ENCODE measurements at places on chromosomes 5 and 9.

DNA sequence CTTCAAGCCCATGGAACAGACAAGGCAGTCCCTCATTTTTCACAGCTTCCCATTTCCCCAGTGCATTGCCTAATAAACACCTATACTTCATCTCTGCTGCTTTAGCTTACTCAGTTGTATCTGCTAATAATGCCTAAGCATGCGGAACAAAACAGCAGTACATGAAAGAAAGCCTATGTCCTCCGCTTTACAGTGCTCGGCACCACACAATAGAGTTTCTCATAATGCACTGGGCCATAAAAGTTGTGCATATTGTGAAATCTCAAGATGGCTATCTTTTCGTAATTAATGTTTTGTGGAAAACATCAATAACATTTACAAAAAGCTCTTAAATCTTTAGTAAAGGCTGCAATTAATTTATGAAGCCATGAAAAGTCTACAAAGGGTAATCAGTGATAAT lies 69.3 kb downstream of the DENND1A start:
- DNase-seq, result no peak

- DNase-seq, result no peak
Observed at GRCh38 chr9:134683714-134684374, 42.2 kb downstream of the COL5A1 start.

DNA sequence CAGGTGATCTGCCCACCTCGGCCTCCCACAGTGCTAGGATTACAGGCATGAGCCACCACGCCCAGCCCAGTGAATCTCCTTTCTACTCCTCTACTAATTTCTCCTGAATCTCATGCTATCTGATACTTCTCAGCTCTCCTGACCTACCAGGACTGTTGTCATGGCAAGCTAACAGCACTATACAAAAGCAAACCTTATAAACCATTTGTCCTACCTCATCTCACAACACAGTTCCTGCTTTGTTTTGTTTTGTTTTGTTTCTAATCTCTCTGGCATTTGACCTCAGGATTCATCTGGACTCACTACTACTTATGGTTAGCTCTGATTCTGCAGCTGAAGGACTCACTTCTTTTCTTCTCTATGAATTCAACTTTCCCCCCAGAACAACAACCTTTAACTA lies 734.8 kb downstream of the TLE1 start:
- no peak for DNase-seq

DNA sequence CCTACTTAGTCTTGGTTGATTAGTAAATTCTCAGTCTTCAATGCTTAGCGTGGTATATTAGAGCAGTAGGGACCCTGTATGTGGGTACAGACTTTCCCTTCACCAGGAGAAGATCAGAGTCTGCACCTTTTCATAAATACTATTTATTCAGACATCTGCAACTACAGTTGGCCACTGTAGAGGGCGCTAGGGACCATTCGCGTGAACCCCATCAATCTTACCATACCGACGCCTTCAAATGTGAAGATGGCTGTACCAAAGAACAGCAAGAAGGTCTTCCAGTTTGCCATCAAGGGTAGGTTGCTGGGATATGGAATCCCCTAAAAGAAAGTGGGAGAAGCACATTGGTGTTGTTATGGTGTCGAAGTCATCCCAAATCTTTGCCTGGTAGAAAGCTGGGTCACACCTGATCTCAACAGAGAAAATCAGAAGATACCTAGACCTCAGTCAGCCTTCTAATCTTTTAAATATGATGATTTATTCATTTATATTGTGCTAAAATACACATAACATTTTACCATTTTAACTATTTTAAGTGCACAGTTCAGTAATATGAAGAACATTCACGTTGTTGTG lies 19.1 kb downstream of the SLC36A3 start:
- DNase-seq, result no peak

GRCh38 chr9:108297073-108297472 lies 558.7 kb downstream of the ACTL7B start:
- no peak for DNase-seq

GRCh38 chr5:100444961-100445360 lies 90.2 kb upstream of the FAM174A start:
- DNase-seq, result no peak

DNA sequence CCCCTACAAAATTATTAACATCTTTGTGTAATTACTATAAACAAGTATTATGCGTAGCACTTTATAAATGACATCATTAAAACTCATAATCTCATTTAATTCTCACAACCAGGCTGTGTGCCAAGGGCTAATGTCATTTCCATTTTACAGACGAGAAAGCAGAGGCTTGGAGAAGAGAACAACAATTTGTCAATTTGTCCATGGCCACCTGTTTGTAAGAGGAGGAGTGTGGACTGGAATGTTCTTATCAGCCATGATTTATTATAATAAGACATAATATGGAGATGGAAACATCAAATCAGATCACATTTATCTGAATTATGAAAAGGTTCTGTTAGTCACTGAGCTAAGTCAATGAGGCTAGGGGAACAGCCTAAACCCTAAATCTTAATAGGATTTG lies 97.0 kb downstream of the DROSHA start:
- no peak for DNase-seq

- no peak for DNase-seq
Observed at GRCh38 chr5:39225405-39226099, 6.2 kb upstream of the FYB1 start.

DNA sequence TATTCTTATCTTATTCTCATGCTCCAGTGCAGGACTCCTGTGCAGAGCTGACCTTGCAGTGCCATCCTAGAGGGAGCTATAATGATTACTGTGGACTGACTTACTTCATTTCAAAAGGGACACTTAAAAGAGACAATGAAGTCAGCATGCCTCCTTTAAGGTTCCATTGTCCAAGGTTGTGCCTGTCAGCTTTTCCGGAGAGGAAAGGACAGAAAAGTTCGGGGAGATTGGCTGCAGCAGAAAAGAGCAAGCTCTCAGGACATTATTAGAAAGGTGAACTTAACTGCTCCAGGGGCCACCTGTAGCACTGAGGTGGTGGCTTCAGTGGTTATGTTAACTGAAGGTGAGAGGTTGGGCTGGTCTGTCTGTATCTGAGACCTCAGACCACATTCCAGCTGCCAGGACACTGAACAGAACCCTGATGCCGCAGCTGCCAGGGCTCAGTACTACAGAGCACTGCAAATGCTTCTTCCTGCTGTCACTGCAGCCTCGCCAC lies 112.9 kb downstream of the ST8SIA4 start:
- DNase-seq, result no peak

- DNase-seq, result no peak
Observed at GRCh38 chr5:36861871-36862270, 14.7 kb upstream of the NIPBL start.

Measured in NCI-H510A treated with DMSO at 0.1 percent for 48 hours (cell line).